ENCODE measurements at places on chromosomes 5 and 9. TPM values are rescaled to one million over a fixed set of nuclear protein-coding genes. Genes with fewer than 3 reads are reported as not detected.

- no peak overlapping the region for H3K27ac ChIP-seq
- H3K36me3 ChIP-seq, result no peaks in the 10 kb centered on the region
- no peaks in the 10 kb centered on the region for H3K27me3 ChIP-seq
- no peaks in the 10 kb centered on the region for H3K4me1 ChIP-seq
- DNase-seq, result no peak
- H3K4me3 ChIP-seq, result no peak overlapping the region
Measured at GRCh38 chr9:69299315-69299714, 25.7 kb upstream of the ENTREP1 start.

- no peak for DNase-seq
- H3K36me3 ChIP-seq, result no peaks in the 10 kb centered on the region
- no peaks in the 10 kb centered on the region for H3K27me3 ChIP-seq
- H3K27ac ChIP-seq, result no peak overlapping the region
- H3K4me3 ChIP-seq, result no peak overlapping the region
Measured at GRCh38 chr5:78841767-78842166, 143.3 kb downstream of the ARSB start.

GRCh38 chr9:106358331-106358730 is 504.6 kb upstream of the ZNF462 start:
- no peak overlapping the region for H3K4me3 ChIP-seq
- no peaks in the 10 kb centered on the region for H3K27me3 ChIP-seq
- no peak for DNase-seq
- no peaks in the 10 kb centered on the region for H3K4me1 ChIP-seq

GRCh38 chr5:107319901-107320300 is 350.8 kb downstream of the EFNA5 start:
- no peak overlapping the region for H3K27ac ChIP-seq
- H3K4me1 ChIP-seq, result no peaks in the 10 kb centered on the region
- DNase-seq, result no peak
- no peaks in the 10 kb centered on the region for H3K27me3 ChIP-seq
- no peak overlapping the region for H3K4me3 ChIP-seq

DNA sequence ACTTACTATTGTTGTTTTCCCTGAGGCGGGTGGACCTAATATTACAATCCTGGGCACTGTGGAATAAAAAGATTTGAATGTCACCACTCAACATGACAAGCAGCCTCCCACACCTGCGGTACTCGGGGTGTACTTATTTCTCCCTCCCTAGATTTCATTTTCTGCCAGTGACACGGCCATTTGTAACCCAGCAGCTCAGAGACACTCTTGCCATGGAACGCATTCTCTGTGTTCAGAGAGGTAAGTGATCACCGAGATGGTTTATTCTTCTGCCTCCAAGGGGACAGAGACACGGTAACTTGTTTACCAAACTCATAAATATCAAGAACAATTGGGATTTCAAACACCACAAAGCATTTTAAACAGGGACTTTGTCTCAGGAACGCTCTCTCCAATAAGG is 11.2 kb downstream of the AK8 start:
- H3K36me3 ChIP-seq, result no peaks in the 10 kb centered on the region
- H3K27ac ChIP-seq, result no peak overlapping the region
- no peaks in the 10 kb centered on the region for H3K4me1 ChIP-seq

GRCh38 chr5:96753848-96754247 is 53.9 kb downstream of the ERAP1 start:
- no peak for DNase-seq
- H3K27me3 ChIP-seq, result no peaks in the 10 kb centered on the region
- H3K4me3 ChIP-seq, result no peak overlapping the region
- H3K27ac ChIP-seq, result no peak overlapping the region
- H3K36me3 ChIP-seq, result peaks cover 7% of the 10 kb centered on the region
- no peaks in the 10 kb centered on the region for H3K4me1 ChIP-seq

DNA sequence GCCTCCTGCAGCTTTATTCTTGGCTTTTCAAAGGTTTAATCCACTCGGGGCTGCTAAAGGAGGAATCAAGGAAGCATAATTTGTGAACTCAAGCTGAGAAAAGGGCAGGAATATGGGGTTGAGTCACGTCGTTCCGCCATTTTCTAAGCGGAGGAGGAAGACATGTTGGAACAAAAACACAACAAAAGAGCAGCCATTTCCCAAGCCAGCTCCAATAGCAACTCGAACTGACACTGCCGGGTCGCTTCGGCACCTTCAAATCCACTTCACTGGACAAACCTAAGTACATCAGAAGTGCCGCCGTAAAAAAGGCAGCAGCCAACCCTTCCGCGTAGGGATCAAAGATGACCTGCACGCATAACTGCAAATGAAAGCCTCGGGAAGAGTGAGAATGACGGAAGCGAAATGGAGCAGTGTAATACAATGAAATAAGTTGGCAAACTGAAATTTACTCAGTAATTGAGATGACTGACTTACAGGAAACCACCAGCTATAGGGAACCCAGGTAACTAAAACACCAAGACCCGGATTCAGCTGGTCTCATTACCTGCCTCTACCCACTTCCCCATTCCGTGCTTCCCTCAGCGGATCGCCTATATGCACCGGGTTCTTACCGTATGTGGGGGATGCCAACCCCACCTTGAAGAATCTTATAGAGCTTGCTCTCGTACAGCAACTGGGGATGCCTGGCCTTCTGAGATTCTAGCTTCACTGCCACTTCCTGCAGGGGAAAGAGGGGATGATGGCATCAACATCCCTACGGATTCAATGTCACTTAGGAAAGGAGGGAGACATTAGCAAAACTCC is 1.6 kb downstream of the CSNK1A1 start:
- H3K4me1 ChIP-seq, result no peaks in the 10 kb centered on the region
- H3K27ac ChIP-seq, result peak overlapping the region; percentile 99
- no peaks in the 10 kb centered on the region for H3K27me3 ChIP-seq
- no peak for DNase-seq

- H3K4me1 ChIP-seq, result no peaks in the 10 kb centered on the region
- peak overlapping the region; percentile 65 for H3K27ac ChIP-seq
- DNase-seq, result peak; percentile 85
- no peaks in the 10 kb centered on the region for H3K27me3 ChIP-seq
Measured at GRCh38 chr9:81371824-81372223, 317.5 kb downstream of the TLE1 start.

GRCh38 chr9:111102793-111103464 is 64.7 kb upstream of the LPAR1 start:
- no peaks in the 10 kb centered on the region for H3K36me3 ChIP-seq
- no peaks in the 10 kb centered on the region for H3K27me3 ChIP-seq
- no peak overlapping the region for H3K27ac ChIP-seq
- H3K4me3 ChIP-seq, result no peak overlapping the region
- DNase-seq, result no peak

- no peaks in the 10 kb centered on the region for H3K36me3 ChIP-seq
- no peaks in the 10 kb centered on the region for H3K4me1 ChIP-seq
- H3K27ac ChIP-seq, result no peak overlapping the region
- H3K4me3 ChIP-seq, result no peak overlapping the region
- no peak for DNase-seq
Measured at GRCh38 chr9:115135821-115136778, 18.1 kb upstream of the TNC start.

DNA sequence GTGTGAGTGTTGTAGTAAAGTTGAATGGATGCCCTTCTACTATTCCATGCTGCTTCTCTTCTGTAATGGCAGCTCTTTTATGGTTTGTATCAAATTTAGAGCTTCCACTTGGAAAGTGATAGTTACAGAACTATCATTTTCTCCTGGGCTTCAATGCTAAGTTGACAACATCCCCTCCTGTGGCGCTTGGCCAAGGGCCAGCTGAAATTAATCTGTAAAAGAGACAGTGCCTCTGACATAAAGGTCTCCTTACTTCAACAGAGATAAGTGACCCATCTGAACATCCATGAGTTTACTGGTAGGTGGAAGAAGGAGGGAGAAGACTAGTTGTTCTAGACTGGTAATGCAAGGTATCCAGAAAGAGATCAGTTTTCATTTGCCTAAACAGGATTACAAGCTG is 39.7 kb downstream of the CHSY3 start:
- no peak overlapping the region for H3K27ac ChIP-seq
- no peaks in the 10 kb centered on the region for H3K4me1 ChIP-seq
- H3K36me3 ChIP-seq, result no peaks in the 10 kb centered on the region
- no peak for DNase-seq
- H3K4me3 ChIP-seq, result no peak overlapping the region

DNA sequence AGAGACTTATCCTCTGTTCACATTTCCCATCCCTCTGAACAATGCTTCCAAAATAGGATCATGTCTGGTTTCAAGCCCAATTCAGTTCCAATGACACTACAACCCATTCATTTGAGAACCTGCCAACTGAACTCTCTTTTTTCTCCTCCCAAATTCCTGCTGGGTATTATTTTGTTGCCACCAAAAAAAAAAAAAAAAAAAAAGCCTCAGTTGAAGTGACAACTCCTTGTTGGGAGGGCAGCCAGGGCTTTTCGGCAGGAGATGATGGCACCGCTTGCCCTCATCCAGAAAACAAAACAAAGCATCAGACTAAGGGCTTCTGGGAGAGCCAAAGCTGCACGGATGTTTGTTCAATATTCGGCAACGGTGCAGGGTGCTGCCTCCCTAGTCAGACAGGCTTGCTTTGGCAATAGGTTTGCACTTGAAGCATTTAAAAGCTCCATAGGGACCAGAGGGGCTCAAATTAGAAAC is 30.6 kb upstream of the TRIM32 start:
- DNase-seq, result peak; percentile 35
- H3K4me1 ChIP-seq, result peaks cover 5% of the 10 kb centered on the region
- no peak overlapping the region for H3K27ac ChIP-seq
- H3K36me3 ChIP-seq, result no peaks in the 10 kb centered on the region

DNA sequence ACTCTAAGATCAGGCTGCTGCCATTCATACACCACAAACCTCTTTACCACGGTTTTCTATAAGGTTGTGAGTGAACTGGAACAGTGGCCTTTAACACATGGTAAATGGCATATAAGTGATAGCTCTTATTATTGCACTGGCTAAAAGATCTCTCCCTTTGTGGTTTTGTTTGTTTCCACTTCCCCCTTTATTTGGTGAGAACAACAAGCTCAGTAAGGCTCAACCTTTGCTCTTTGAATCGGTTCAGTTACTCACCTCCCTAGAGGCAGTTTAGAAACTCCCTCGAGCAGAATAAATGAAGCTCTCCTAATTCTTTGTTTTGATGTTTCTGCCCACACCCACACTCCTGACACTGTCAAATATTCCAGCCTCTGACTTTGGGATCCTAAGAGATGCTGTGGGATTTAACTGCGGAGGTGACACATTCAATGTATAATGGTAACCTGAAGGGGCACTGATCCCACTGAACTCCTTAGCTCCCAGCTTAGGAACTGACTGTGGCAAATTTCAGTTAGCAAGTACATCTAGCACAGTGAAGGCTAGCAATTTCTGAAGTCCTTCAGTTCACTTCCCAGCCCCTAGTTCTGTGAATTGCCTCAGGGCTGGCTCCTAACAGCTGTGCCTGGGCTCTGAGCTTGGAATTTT is 22.5 kb upstream of the RAD23B start:
- no peaks in the 10 kb centered on the region for H3K4me1 ChIP-seq
- H3K36me3 ChIP-seq, result no peaks in the 10 kb centered on the region
- H3K4me3 ChIP-seq, result no peak overlapping the region
- H3K27me3 ChIP-seq, result no peaks in the 10 kb centered on the region

- no peaks in the 10 kb centered on the region for H3K27me3 ChIP-seq
- H3K4me1 ChIP-seq, result no peaks in the 10 kb centered on the region
- DNase-seq, result no peak
Measured at GRCh38 chr9:35395706-35396101, 94.2 kb upstream of the RUSC2 start.

- no peaks in the 10 kb centered on the region for H3K4me1 ChIP-seq
- no peak overlapping the region for H3K4me3 ChIP-seq
Measured at GRCh38 chr5:39254671-39255070, 35.3 kb upstream of the FYB1 start.

GRCh38 chr5:128015978-128016377 is 67.6 kb upstream of the SLC12A2 start:
- H3K27me3 ChIP-seq, result no peaks in the 10 kb centered on the region
- DNase-seq, result no peak
- H3K4me3 ChIP-seq, result no peak overlapping the region
- H3K27ac ChIP-seq, result no peak overlapping the region
- H3K36me3 ChIP-seq, result no peaks in the 10 kb centered on the region

DNA sequence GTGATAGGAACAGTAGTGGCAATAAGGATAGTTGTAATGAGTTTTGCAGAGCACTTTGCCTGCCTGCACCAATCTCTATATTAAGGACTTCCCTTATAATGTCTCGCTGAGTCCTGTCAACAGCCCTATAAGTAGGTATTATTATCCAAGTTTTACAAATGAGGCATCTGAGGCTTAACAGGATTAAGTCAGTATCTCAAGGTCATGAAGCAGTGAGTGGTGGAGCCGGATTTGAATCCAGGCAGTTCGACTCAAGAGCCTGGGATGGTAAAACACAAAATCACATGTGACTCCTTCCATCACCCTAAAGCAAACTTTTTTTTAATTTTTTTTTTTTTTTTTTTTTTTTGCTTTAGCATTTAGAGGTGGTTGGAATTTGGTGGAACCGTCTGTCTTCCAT is 59.0 kb upstream of the RARS1 start:
- no peak overlapping the region for H3K27ac ChIP-seq
- H3K36me3 ChIP-seq, result no peaks in the 10 kb centered on the region
- H3K4me1 ChIP-seq, result no peaks in the 10 kb centered on the region
- no peak overlapping the region for H3K4me3 ChIP-seq
- no peak for DNase-seq

GRCh38 chr5:53006911-53007890 is 18.0 kb downstream of the ITGA2 start:
- H3K4me3 ChIP-seq, result no peak overlapping the region
- no peaks in the 10 kb centered on the region for H3K27me3 ChIP-seq
- H3K4me1 ChIP-seq, result no peaks in the 10 kb centered on the region
- H3K36me3 ChIP-seq, result no peaks in the 10 kb centered on the region

GRCh38 chr5:88682131-88682530 is 200.9 kb downstream of the MEF2C start:
- no peak overlapping the region for H3K4me3 ChIP-seq
- no peaks in the 10 kb centered on the region for H3K4me1 ChIP-seq
- no peak overlapping the region for H3K27ac ChIP-seq
- H3K27me3 ChIP-seq, result peaks cover 13% of the 10 kb centered on the region

- H3K4me3 ChIP-seq, result no peak within 1 kb of the TSS
- no peak for DNase-seq
- H3K27ac ChIP-seq, result no peak within 1 kb of the TSS
- no peaks in the 10 kb centered on the region for H3K4me1 ChIP-seq
Measured at GRCh38 chr5:141488591-141489561, at the start of gene PCDHGC5. PCDHGC5 (plus strand) TSS chr5:141489081; CDS start chr5:141489241, 160 bp downstream.

ZDHHC11B gene
- 3.9 TPM for total RNA-seq

FAM114A2 gene
- total RNA-seq, result 21.6 TPM

TMEM141 gene
- total RNA-seq, result 121 TPM

LCN9 gene
- total RNA-seq, result not detected

SLC46A2 gene
- total RNA-seq, result 0.16 TPM

MAMDC4 gene
- total RNA-seq, result 0.64 TPM

FAM120A gene
- total RNA-seq, result 103 TPM

OMD gene
- 30.0 TPM for total RNA-seq

DMRT2 gene
- 16.0 TPM for total RNA-seq

ARID3C gene
- total RNA-seq, result 0.29 TPM

FCN2 gene
- 0.73 TPM for total RNA-seq

PCDHGA9 gene
- total RNA-seq, result 13.8 TPM

TSSK1B gene
- 0.73 TPM for total RNA-seq

SYK gene
- 37.8 TPM for total RNA-seq

DOLPP1 gene
- 9.2 TPM for total RNA-seq

INSL4 gene
- total RNA-seq, result not detected

SPTAN1 gene
- 254 TPM for total RNA-seq

DENND4C gene
- 146 TPM for total RNA-seq
